ENCODE measurements at places on chromosomes 13 and 19. TPM values are rescaled to one million over a fixed set of nuclear protein-coding genes. Genes with fewer than 3 reads are reported as not detected.

- DNase-seq: no peak
Observed at GRCh38 chr19:2302319-2303210, 5.4 kb downstream of the LINGO3 start.

GRCh38 chr19:13097463-13098258 lies 5.0 kb downstream of the LYL1 start:
- DNase-seq: no peak

DNA sequence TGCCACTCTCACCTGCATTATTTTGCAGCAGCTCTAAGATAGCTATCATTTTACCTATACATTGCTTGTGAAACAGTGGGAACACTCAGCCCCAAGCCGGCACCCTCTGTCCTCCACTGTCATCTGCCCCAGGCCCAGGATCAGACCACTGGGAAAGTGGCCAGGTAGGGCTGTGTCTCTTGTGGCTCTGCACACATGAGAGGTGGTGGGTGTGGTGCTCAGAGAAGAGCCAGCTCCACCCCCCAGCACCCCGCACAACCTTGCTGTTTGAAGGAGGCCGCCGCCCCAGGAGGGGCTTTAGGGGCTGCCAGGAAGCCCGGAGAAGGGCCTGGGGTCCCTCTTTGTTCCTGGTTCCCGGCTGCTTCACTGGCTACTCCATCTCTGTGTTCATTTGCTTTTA lies 26.6 kb downstream of the PPP1R37 start:
- no peak for DNase-seq

- DNase-seq: no peak
Observed at GRCh38 chr19:42245231-42245630, 2.8 kb upstream of the GSK3A start.

GRCh38 chr13:86121881-86122280 lies 322.7 kb upstream of the SLITRK6 start:
- no peak for DNase-seq

GRCh38 chr19:4518345-4519171 lies at the start of gene PLIN4:
TSS of gene PLIN4 (minus strand) at chr19:4518486. CDS start at chr19:4518272, 214 bp downstream.
- DNase-seq: peak; percentile 43

- DNase-seq: peak; percentile 38
Observed at GRCh38 chr13:26584713-26585112, 27.2 kb downstream of the WASF3 start.

DNA sequence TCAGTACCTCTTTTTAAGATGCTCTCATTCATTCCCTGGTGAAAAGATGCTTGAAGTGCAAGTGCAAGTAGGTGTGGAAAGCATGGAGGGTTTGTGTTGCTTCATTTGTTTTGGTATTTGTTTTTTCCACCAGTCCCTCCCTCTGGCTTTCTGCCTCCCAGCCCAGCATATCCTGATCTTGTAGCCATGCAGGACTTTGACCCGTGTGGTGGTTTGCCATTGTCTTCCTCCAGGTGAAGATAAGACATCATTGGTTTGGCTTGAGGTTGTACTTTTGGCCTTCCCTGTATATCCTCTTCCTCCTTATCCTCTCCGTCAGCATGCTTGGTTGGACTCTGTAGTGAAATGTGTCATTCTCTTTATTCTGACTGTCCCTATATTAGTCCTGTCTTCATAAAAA lies 9.1 kb downstream of the SPINT2 start:
- no peak for DNase-seq

DNA sequence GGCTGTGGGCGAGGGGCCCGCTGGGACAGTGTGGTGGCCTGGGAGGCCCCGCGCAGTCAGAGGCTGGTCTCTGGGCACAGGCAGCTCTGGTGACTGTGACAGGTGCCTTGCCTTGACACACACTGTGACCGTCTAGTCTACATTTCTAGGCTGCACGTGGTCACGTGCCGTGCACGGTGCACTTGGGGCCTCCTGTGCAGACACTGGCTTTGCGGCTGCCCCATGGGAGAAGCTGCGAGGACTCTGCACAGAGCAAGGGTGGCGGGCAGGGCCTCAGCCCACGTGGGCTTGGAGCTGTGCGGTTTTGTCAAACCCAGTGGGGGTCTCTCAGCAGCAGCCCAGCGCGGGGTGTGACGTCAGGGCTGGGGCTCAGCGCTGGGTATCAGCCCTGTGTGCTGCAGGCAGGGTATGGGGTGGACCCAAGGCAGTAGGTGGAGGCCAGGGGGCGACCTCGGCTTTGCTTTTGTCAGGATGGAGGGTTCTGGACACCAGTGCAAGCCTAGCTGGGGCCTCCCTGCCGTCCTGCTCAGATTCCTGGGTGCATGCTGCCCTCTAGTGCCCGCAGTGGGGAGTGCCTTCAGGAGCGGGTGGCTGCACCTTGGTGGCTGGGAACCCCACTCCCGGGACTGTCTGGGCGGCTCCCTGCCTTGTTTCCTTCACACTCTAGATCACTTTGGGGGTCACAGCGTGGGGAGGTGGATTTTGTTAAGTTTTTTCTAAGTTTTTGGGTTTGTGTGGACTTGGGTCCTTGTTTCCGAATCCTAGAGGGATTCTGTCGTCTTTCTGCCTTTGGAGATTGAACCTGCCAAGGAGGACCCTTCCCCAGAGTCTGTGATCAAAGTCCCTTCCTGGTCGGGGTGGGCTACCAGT lies 62.6 kb downstream of the KDM4B start:
- DNase-seq: peak; percentile 48

DNA sequence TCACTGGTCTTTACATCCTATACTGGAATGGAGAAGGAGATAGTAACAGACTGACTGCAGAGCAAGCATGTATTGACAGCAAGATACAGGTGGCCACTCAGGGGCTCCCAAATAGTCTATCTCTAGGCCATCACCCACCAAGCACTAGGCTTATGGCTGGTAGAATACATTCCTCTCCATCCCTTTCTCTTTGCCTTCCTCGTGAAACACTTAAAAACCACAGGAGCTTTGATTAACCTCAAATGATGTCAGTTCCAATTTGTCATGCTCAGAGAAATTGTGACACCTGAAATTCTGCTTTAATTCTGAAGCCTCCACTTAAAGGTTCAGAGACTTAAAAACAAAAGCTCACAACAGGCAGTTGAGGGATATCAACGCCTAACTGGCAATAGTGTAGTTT lies 17.2 kb downstream of the ENOX1 start:
- no peak for DNase-seq

Gene LGALS4
- 0.64 TPM for total RNA-seq

Gene KIR3DL1
- not detected for total RNA-seq

Gene EPSTI1
- total RNA-seq: 8.3 TPM

Gene FCHO1
- total RNA-seq: 1.0 TPM

Gene PPP1R37
- 32.9 TPM for total RNA-seq

Gene ZIC2
- total RNA-seq: 3.0 TPM

Gene LINGO3
- total RNA-seq: not detected

Gene TARM1
- not detected for total RNA-seq

Gene ATP12A
- total RNA-seq: 0.17 TPM

Measured in mammary epithelial cell (primary cell).